ENCODE measurements at places on chromosomes 2 and 18.

GRCh38 chr18:36829362-36830157, 633 bp downstream of the KIAA1328 start:
- DNase-seq, result no peak

DNA sequence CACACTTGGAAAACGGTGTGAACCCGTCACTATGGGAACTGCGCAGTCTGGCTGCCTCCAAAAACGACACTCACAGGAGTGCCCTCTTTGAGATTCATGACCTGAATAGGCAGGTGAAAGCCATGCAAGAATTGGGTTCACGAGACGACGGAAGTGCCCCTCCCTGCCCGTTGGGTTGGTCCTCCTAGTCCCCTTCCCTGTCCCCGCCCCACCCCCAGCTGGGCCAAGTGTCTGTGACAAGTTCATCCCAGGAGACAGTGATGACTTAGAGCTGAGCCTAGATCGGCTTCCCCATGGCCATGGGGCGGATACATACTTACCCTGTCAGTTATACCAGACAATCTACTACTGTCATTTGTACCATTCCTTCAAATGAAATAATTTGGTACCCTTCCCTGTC, 1137.7 kb upstream of the CHAC2 start:
- no peak for DNase-seq

- no peak for DNase-seq
These were observed 122.9 kb upstream of the ITGA4 start for GRCh38 chr2:181334158-181334826.

- no peak for DNase-seq
These were observed 9.7 kb downstream of the STK39 start for GRCh38 chr2:168237741-168238140.

DNA sequence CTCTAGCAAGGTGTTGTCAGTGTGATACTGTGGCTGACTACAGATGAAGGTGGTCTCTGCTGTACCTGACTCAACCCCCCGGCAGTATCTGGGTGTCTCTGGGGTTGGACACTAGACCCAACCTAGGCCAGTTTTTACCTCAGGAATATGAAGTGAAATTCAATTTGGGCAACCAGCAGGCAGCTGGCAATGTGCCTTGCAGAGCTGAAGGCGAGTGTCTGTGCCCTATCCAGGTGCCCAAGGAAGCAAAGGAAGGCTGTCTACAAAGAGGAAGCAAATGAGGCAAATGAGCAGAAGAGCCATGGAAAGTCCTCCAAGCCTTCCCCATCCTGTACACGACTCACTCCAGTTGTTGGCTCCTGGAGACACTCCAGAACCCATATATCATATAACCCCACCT, 264.6 kb upstream of the AGAP1 start:
- no peak for DNase-seq

DNA sequence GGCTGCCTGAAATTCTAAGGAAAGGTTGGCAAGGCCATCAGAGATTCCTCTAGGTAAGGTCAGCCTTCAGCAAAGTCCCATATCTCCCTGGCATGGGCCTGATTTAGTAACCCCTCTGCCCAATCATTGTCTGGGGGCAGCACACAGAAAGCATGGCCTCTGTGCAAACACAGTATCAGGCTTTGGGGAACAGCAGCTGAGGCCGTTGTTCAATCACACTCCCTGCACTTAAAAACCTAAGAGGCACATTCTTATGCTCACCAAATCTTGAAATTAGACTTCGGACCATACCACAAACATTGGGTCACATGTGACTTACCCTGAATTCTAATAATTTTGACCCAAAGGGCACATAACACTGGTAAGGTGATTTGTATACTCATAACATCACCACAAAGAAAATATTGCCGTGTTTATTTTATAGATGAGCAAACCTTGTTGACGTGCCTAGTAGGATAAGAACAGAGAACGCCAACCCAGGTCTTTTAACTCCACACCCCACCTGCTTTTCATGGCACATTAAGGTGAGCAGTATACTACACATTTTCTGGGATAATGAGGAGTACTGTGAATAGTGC, 212.7 kb downstream of the HNMT start:
- no peak for DNase-seq

GRCh38 chr18:8721094-8721669, 15.8 kb downstream of the MTCL1 start:
- peak; percentile 63 for DNase-seq

All from cerebellar nuclear complex (tissue), 1 donor.